T47D (cell line): ENCODE measurements at places on chromosomes 12 and 14.

DNA sequence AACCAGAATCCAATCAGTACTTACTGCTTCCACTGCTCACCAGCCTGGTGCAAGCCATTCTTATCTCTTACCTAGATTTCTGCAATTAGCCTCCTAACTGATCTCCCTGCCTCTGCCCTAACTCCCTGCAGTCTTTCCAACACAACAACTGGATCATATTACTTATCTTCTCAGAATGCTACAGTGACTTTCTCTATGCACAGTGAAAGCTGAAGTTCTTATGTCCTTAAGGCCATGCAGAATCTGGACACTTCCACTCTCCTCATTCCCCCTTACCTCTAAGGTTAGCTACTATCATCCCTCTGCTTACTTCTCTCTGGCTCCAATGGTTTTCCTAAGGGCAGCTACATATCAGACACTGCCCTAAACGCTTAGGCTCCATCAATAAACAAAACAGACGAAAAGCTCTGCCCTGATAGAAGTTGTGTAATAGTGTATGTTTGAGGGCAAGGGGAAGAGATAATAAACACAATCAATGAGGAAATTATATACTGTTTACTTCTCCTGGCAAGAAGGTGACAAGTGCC lies 4.0 kb downstream of the KTN1 start:
- DNase-seq, result no peak

- no peak for DNase-seq
These were observed 660.0 kb downstream of the C12orf50 start for GRCh38 chr12:87369161-87369560.

GRCh38 chr12:13817131-13817530 lies 164.3 kb downstream of the GRIN2B start:
- no peak for DNase-seq

- DNase-seq, result no peak
These were observed 1.4 kb downstream of the FAR2 start for GRCh38 chr12:29150462-29150861.

GRCh38 chr12:92821142-92821541 lies 108.0 kb downstream of the EEA1 start:
- no peak for DNase-seq

- no peak for DNase-seq
These were observed 4.1 kb downstream of the TEP1 start for GRCh38 chr14:20409226-20409625.

GRCh38 chr12:15636060-15636890 lies 152.9 kb downstream of the EPS8 start:
- no peak for DNase-seq

GRCh38 chr14:36019126-36019525 lies 157.4 kb downstream of the PTCSC3 start:
- no peak for DNase-seq

GRCh38 chr12:131643631-131644452 lies 67.0 kb upstream of the SFSWAP start:
- no peak for DNase-seq

GRCh38 chr12:120136093-120136770 lies 19.7 kb upstream of the RAB35 start:
- DNase-seq, result no peak

DNA sequence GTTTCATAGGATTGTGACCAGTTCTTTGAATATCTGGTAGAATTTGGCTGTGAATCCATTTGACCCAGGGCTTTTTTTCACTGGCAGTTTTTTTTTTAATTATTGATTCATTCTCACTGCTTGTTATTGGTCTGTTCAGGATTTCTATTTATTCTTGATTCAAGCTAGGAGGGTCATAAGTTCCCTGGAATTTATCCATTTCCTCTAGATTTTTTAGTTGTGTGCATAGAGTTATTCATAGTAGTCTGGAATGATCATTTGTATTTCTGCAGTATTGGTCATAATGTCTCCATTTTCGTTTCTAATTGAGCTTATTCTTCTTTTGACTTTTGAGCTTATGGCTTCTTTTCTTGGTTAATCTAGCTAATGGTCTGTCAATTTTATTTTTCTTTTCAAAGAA lies 291.6 kb downstream of the AKAP6 start:
- DNase-seq, result no peak

GRCh38 chr12:66047411-66048021 lies 83.0 kb downstream of the LLPH start:
- DNase-seq, result no peak

DNA sequence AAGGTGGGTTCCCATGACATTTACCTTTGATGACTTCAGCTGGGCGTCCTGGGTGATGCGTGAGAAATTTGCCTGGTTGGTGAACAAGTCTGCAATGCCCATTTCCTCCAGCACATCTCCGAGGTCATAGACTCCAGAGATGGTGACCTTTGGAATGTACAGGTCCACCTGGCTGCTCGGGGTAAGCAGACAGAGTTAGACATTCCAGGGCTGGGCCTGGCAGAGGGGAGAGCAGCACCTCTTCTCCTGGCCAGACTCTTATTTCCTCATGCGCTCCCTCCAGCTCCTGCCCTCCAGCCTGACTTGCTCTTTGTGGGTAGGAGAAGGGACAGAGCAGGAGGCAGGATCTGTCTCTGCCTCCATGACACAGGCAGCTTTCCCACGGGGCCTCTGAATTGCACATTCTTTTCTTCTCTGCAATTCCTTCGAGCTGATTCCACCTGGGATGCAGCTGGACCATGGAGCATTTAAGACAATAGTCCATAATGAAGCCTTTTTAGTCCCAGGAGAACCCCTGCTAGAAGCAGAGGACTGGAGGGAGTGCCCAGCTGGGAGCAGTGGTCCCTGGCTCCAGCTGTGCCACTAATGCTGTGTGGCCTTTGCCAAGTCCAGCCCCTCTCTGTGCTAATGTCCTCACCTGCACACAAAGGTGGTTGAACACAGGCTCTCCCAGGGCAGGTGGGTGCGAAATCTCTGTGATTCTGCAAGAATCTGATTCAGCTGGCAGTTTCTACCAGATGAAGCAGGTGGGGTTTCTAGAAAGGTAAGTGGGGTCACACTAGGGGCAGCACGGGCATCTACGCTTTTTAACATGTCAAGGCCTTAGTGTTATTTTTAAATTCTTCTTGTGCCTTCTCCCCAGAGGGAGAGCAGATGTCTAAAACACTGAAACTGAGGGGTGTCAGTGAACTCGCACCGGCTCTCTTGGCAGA lies 13.2 kb upstream of the SERPINA10 start:
- DNase-seq, result no peak

GRCh38 chr12:52029685-52030084 lies 21.6 kb upstream of the NR4A1 start:
- no peak for DNase-seq

- DNase-seq, result no peak
These were observed 54.4 kb upstream of the BICD1 start for GRCh38 chr12:32052212-32052713.

- no peak for DNase-seq
These were observed 44.6 kb upstream of the ANO2 start for GRCh38 chr12:5989621-5990020.

DNA sequence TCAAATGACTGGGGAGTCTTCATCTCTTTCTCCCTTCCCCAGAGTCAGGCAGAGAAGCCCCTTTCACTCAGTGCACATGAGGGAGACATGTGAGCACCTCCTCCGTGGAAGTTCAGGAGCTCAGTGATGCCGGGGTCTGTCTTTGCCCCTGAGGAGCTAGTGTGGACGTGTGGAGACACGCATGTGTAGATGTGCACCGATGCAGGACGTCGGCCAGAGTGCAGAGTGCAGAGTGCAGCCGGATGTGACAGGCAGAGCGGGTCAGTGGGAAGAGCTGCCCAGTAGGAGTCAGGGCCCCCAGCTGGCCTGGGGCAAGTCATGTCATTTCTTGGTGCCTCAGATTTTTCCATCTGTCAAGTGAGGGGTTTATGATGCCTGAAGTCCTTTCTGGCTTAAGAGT lies 20.7 kb downstream of the TSPAN9 start:
- DNase-seq, result no peak

DNA sequence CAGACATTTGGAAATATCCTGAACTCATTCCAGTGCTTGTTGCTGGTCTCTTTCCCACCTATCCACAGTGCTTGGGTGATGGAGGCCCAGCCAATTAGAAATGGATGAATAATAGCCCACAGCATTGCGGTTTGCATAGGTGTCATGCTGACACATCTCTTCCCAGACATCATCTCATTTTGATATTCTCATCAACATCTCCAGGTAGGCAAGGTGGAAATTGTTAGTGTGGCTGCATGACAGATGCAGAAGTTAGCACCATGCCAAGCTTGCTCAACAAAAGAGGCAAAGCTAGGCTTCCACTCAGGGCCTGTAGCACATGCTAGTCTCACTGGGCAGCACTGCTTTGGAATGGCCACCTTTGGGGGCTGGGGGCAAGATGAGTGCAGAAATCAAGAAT lies 1118.9 kb downstream of the VRK1 start:
- DNase-seq, result no peak

- no peak for DNase-seq
These were observed 23.2 kb downstream of the GALNT9 start for GRCh38 chr12:132305991-132306884.

- no peak for DNase-seq
These were observed 224.7 kb upstream of the EGLN3 start for GRCh38 chr14:34175574-34175973.

GRCh38 chr14:29278301-29279263 lies 512.0 kb downstream of the FOXG1 start:
- no peak for DNase-seq

- DNase-seq, result no peak
These were observed 96.9 kb downstream of the VRK1 start for GRCh38 chr14:96893966-96894622.

GRCh38 chr12:20798554-20798953 lies 12.0 kb upstream of the SLCO1B3 start:
- peak; percentile 4 for DNase-seq

DNA sequence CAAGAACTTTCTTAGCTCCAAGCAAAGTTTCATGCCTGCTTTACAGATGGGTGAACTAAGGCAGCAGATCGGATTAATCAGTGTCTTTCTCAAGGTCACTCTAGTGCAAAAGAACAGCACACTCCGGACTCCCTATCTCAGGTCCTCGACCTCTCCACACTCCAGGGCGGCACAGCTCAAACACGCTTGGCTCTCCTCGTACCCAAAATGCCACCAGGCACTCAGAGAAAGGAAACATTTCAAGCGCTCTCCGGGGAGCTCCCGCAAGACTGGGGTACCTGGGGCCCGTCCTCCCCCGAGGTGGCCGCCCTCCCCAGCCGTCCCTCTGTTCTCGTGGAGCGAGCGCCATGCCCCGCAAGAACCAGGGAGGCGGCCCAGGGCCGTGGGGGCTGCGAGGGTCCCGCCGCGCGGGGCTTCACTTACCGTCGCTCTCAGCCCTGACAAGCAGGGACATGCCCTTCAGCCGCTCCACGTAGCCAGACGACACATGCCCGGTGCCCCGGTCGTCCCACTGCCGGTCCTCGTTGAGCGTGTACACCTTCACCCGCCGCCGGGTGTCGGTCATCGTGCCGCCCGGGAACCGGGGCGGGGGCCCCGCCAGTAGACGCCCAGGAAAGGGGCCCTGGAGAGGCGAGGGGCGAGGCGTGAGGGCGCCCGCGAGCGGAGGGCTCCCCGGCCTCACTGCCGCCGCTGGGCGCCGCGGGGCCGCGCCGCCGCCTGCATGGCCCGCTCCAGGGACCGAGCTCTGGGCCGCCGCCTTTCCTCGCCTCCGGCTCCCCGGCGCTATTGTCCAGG lies 830 bp downstream of the PPP4R3A start:
- DNase-seq, result peak; percentile 14

GRCh38 chr12:49891012-49891411 lies 12.7 kb downstream of the FAIM2 start:
- no peak for DNase-seq

DNA sequence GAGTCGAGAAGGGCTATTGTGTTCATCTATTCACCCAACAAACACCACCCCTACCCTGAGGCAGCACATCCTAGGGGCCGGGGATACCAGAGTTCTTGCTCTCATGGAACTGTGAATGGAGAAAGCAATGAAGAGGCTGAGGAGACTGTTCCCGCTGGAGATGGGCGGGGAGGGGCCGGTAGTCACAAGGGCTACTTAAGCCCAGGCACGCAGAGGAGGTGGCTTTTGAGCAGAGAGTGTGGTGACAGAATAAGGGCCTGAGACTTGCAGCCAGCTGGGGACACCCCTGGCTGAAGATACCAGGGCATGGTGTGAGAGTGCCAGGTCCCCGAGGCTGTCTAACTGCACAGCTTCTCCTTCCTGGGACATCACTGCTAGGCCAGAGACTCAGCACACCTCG lies 114.1 kb upstream of the EVL start:
- no peak for DNase-seq

- no peak for DNase-seq
These were observed 123.1 kb downstream of the SRGAP1 start for GRCh38 chr12:63967358-63968145.

GRCh38 chr12:72246370-72246769 lies 25.8 kb upstream of the TRHDE start:
- DNase-seq, result no peak

DNA sequence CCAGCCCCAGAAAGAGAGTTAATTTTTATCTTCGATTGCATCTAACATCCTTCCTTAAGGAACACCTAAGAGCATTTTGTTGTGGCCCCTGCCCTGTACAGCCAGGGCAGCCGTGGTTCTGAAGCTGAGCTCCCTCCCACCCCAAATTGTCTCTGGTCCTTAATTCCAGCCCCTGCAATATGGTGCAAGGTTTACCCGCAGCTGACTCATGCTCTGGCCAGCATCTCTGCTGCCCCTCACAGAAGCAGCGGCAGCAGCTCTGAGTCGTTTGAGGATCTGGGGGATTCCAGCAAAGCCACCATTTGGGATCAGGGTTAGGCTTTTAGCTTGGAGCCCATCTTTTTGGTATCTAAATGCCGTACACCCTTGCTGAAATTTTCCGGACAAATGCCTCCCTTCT lies 3.3 kb downstream of the DLK1 start:
- no peak for DNase-seq

DNA sequence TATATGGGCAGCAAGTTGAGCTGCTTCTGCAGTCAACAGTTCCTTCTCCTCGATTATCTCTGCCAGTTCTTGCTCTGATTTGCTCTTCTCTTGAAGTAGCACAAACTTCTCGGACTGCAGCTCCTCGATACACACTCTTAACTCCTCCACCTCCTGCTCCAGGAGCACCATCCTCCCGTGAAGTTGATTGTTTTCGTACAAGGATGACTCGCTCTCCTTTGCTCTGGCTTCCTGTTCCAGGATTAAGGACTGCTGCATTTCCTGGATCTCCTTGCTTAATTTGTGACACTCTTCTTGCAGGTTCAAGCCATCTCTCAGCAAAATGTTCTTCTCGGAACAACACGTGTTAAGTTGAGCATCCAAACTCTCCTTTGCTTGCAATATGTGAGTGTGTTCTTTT lies 56.2 kb upstream of the VPS33A start:
- DNase-seq, result no peak

DNA sequence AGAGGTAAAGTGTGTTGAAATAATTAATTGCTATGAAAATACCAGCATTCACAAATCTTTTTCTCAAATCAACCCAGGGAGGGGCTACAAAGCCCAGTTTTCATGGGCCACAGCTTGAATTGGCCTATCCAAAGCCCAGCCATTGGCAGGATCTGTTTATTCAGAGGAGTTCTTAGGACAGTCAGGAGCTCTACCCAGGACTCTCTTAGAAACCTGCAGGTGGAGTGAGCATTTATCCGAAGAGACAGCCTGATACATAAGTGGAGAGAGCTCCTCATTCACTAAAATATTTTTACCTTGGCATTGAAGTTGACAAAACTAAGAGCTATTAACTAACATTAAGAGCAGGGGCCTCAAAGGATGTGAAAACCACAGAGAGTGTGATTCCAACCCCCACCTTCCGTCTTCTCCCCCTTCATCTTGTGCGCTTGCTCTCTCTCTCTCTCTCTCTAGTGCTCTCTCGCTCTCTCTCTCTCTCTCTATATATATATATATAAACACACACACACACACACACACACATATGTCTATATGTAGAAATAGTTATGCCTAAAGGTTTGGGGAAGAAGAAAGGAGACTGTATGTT lies 315.5 kb downstream of the SNAPC1 start:
- DNase-seq, result no peak
